GDM1 (cell line): ENCODE measurements at places on chromosomes 7 and 10.
A peak's percentile ranks its signal among the peaks of the same experiment; 100 is the strongest.

DNA sequence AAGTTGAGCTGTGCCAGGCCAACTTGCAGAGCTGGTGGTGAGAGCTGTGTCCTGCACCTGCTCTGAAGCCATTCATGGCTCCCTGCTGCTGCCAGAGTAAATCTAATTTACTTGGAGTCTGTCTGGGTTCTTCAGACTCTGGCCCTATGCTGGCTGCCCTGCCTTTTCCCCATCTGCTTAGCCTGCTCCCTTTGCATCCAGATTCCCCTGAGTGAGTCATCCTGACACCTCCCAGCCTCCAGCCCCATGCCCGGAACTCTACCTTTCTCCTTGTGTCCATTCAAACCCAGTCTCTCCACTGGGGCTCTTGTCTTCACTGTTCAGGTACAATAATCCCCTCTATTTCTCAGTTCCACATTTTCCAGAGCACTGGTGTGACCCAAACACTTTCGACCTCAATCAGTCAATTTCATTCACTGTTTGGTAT lies 434.4 kb upstream of the ZMIZ1 start:
- no peak for DNase-seq

DNA sequence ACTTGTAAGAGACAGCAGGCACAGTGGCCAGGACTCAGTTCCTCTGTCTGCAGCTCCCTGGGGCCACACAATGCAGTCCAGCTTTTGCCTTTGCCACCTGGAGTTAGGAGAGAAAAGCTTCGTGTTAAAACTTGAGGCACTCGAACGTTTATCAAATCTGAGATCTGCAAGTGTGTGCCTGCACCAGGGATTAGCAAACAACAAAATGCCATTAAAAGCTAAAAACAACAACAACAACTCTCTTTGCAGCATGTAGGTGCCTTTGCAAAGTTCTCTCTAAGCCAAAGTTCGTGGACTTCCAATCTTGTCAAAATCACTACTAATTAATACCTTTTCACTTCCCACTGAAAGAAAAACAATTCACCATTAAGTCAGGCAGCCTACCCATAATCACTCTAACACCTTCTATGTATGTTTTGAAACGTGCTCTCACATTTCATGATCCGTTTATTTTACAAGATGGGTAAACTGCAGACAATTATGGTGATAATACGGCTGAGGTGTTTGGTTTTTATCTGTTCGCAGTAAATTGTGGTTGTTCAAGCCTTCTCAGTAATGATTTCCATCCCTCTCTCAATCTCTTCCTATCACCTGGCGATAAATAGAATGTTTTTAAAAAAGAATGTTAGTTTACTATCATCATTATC lies 36.2 kb upstream of the SDK1 start:
- no peak for DNase-seq

GRCh38 chr7:70719125-70719524 lies 412.8 kb upstream of the GALNT17 start:
- DNase-seq, result no peak

DNA sequence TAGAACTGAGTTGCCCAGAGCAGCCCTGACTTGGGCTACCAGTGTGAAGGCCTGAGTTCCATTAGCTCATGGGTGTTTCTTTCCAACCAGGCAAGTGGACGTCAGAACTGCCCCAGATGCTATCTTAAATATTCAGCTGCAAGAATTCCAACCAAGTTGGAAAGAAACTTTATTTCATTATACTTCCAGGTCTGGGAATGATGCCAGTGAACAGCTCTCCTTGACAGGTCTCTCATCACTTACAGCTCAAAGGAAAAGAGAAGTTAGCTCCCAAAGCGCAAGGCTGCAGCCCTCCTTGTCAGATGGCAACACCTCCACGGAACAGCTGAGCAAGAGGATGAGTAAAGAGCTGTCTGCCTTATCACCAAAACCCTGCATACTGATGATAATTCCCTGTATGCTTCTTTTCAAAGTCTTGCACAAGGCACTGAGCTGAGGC lies 255.5 kb upstream of the AOAH start:
- no peak for DNase-seq

GRCh38 chr10:92760609-92761008 lies 70.9 kb downstream of the HHEX start:
- DNase-seq, result no peak

DNA sequence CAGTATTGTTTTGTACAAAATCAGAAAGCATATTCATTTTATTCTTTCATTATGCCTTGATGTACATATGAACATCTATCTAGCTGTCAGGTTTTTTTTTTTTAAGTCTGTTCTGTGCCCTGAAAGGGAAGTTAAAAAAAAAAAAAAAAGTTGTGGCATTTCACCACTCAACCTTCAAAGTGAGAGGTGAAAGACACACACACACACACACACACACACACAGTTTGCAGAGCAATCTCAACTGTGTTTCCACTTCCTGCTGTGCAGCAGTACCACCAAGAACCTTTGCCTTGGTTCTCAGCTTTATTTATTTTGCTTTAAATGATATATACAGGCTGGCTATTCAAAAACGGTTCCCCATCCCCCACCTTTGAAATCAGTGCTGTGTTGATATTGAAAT lies 955.6 kb downstream of the GATA3 start:
- no peak for DNase-seq

DNA sequence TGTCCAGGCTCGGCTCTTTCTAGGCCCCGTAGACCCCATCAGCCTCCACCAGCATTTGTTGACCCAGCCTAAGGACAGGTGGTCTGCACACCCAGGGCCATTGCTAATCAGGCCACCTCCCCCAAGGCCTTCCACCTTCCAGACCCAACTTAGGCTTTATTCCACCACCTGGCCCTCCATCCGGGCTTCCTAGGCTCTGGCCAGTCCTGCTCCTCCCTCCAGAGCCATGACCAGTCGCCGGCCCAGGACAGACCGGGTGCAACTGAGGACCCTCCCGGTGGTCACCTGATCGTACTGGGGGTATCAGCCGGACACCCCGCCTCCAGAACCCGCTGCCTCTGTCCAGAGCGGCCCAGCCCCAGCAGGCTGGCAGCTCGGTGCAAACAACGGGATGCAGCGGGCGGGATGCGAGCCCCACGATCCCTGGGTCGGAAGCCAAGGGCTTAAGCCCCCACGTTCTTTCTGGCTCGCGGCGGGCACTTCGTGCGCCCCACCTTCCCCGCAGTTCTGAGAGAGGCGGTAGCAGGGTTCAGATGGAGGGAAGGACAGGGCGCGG lies 545 bp downstream of the NACAD start:
- no peak for DNase-seq

DNA sequence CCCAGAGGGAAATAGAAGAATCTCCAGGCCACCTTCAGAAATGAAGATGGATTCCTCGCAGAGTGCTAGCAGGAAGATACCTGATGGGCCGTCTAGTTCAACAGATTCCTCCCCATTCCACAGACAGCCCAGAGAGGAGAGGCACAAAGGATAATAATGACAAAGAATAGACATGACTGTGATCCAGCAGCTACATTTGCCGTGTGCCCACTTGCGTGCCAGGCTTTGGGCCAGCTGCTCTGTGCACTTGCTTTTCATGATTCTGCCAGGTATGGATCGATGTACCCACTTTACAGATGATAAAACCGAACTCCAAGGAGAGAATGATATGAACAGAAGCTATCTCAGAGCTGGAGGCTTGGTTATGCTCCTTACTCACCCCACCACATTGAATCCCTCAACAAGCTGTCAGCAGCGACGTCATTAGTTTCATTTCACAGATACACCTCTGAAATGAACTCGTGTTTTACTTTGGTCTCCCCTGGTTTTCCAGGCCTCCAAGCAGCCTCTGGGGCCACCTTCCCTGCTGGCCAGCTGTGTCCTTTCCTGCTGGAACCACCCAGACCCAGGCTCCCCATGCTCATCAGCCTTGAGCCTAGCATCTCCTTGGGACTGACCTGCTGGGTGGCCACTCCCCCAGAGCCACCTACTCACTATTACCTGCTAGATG lies 11.9 kb upstream of the WDFY4 start:
- no peak for DNase-seq

GRCh38 chr7:17370901-17371585 lies 72.6 kb downstream of the AHR start:
- no peak for DNase-seq

- no peak for DNase-seq
These were observed 4.2 kb downstream of the PURB start for GRCh38 chr7:44881066-44881600.

DNA sequence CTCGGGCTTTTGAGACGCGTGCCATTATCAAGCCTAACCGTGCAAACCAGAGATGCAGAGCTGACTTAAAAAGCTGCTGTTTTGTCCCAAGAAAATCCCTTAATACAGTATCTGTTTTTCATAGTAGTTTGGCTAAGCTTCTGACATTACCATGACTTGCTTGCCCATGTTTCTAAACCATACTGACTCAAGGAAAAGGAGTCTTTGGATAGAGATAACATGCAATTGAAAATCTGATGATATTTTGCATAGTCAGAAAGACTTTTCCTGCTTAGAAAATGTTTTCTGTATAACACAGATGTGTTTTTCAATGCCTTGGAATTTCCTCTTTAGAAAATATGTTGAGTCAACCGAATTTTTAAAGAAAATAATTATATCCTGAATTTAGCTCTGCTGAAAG lies 21.5 kb upstream of the AKR1E2 start:
- DNase-seq, result no peak

GRCh38 chr10:25226775-25227682 lies 52.2 kb downstream of the GPR158 start:
- peak; percentile 16 for DNase-seq

- no peak for DNase-seq
These were observed 213.5 kb upstream of the NRP1 start for GRCh38 chr10:33547976-33548375.

GRCh38 chr7:18102576-18102975 lies 74.9 kb upstream of the PRPS1L1 start:
- no peak for DNase-seq

DNA sequence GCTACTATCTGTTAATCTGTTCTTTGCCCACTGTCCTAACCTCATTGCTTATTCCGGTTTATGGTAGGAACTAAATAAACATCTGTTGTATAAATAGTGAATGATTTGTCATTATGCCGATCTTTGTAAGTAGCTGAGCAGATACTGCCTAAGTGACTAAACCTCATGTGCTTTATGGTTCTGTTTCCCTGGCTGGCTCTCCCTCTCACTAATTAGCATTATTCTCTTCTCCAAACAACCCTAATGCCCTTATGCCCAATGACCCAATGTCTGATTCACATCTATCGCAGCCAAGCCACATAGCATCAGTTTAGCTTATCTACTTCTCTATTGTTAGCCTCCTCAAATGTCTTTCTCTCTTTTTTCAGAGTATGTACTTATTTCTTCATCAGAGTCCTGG lies 462.3 kb upstream of the POT1 start:
- no peak for DNase-seq

- no peak for DNase-seq
These were observed 178.1 kb upstream of the PPP2R2D start for GRCh38 chr10:131722525-131723264.

GRCh38 chr10:47173929-47174442 lies 126.0 kb upstream of the GDF10 start:
- DNase-seq, result no peak

DNA sequence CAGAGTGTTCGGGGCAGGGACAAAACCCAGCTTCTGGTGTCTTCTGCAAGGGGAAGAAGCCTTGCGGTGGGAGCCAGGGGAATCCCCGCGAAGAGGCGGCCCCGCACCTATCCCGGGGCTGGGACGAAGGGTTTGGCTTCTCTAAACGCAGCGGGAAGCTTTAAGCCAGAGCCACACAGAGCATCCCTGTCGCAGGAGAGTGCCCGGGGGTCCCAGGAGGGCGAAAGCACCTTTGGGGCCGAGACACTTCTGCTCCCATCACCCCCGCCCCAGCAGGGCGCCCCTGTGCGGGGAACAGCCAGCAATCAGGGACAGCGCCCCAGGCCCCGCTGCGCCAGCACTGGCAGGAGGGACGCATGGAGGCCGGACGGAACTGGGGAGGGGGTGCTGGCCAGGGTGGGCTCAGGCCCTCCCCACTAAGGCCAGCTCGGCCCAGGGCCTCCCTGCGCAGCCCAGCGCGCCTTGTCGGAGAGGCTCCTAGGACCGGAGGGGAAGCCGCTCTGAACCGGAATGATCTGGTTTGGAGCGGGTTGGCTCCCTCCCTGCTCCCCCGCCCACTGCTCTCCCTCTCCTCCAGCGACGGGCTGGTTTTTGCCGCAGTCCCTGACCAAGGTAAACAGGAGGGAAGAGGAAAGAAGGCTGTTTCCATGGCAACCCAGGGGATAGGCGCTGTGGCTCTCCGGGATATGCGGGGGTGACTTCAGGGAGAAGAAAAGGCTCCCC lies 63.9 kb downstream of the TMEM209 start:
- no peak for DNase-seq

DNA sequence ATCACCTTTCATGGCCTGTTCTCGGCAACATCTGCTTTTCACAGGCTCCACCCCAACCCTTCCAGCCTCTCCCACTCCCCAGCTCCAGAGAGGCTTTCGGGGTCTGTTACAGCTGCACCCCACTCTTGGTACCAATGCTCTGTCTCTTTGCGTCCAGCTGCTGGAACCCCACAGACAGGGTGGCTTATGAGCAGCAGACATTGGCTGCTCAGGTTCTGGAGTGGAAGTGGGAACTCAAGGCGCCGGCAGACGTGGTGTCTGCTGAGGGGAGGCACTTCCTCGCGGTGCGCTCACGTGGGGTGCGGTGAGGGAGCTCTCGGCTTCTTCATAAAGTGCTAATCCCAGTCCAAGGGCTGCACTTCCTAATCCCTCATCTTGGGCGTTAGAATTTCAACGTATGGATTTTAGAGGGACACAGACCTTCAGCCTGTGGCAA lies 185.7 kb downstream of the ELFN1 start:
- no peak for DNase-seq

GRCh38 chr7:128804484-128804883 lies 12.7 kb downstream of the CCDC136 start:
- no peak for DNase-seq

- no peak for DNase-seq
These were observed 46.6 kb downstream of the INSIG1 start for GRCh38 chr7:155344270-155344617.

DNA sequence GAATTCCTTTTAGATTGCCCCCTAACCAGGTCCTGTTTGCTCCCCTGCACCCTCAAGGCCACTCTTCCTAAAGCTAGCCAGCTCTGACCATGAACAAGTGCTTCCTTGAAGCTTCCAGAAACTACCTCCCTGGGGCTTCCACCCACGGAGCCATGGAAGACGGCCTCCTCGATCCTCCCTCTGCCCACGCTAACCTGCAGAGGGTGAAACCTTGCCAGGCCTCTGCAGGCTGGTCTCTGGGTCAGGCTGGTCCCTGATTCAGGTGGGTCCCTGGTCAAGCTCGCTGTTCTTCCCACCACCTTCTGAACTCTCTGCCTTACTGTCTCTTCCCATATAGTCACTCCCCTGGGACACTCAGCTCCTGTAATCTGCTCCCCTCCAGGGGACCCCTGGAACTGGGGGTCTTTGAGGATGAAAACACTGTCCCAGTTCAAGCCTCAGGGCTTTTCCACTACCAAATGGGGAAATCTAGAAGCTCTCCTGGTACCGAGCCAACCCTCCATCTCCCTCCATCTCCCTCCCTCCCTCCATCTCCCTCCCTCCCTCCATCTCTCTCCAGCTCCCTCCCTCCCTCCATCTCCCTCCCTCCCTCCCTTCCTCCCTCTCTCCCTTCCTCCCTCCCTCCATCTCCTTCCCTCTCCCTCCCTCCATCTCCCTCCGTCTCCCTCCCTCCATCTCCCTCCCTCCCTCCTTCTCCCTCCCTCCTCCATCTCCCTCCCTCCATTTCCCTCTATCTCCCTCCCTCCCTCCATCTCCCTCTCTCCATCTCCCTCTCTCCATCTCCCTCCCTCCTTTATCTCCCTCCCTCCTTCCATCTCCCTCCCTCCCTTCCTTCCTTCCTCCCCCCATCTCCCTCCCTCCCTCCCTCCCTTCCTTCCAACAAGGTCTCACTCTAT lies 2.9 kb downstream of the MLXIPL start:
- DNase-seq, result no peak

GRCh38 chr7:17408245-17408903 lies 109.9 kb downstream of the AHR start:
- peak; percentile 21 for DNase-seq

- DNase-seq, result no peak
These were observed 49.9 kb downstream of the CPVL start for GRCh38 chr7:29096446-29096730.
